Hypothalamus (tissue), 51 donors: ENCODE measurements at places on chromosomes 4 and X.

DNA sequence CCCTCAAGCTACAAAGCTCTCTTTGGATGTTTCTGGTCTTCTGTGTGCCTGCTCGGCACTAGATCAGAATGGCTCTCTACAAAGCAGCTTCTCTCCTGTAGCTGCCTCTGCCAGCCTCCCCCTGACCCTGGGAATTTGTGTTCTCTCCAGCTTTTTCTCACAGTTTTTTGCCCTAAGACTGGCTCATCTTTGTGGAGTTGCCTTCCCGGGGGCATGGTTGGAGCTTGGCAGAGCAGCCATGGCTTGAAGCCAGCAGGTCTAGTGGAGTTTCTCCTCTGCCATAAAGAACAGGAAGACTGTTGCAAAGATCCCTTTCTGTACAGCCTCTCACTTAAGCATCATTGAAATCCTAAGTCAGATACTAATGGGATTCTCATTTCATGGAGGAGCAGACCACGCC lies 163.3 kb upstream of the MAMLD1 start:
- DNase-seq = no peak

DNA sequence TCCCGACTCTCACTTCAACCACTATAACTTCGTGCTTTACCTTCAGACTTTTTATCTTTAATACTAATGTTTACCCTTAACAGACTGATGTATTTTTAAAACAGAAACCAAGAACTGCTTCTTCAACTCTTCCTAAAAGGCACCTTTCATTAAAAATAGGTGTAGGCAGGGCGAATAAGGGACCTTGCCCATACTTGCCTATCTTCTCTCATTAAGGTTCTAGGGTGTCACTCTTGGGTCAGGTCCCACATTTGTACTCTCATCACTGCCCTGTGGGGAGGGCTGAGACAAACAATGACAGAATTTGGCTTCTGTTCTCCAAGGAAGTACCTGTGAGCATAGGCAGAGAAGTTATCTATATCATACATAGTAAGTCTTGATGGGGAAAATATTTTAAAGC lies 69.7 kb downstream of the ANKRD50 start:
- DNase-seq = no peak

DNA sequence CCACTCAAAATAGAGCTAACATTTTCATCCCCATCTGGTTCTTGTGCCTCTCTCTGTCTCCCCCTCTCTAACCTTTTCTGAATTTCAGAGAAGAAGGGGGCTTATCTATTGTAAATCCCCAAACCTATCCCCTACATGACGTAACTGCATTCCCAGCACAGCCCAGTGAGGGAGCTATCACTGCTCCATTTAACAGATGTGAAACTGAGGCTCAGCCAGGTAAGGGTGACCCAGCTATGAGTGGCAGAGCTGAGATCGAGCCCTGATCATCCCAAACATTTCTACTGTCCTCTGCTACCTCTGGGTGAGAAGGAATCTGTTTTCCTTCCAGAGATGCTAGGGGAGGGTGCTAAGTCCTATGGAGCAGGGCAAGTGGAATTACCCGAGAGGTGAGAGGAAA lies 107.5 kb downstream of the SLC2A9 start:
- DNase-seq = no peak

DNA sequence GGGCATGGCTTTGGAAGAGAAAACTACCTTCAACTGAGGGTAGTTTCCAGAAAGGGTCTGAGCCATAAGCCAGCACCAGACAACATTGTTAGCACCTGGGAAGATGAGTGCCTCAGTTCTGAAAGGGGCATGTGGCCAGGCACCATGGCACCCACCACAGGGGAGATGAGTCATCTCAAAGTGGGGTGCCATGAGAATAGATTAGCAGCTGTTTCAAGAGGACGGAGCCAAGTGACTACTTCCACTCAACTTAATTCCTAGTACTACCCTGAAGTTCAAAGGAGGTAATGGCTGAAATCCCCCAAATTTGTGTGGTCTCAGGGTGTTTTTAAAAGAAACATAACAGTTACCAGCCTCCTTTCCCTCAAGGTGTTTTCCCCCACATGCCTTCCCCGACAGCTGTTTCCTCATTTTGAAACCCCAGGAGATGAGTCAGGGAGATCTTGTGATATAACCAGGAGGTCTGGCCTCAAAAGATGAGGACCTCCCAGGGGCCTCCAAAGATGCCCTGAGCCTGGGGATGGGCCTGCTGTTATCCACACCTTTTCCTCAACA lies 27.8 kb upstream of the FTHL17 start:
- no peak for DNase-seq

GRCh38 chrX:102985192-102985591 lies 48.1 kb downstream of the RAB40AL start:
- no peak for DNase-seq

- DNase-seq = no peak
Observed at GRCh38 chr4:123696687-123697086, 300.1 kb downstream of the SPRY1 start.
